ENCODE measurements at places on chromosomes 12 and 14. TPM values are rescaled to one million over a fixed set of nuclear protein-coding genes. Genes with fewer than 3 reads are reported as not detected.

The EML5 gene
- under 0.01 TPM for total RNA-seq

The KRT73 gene
- not detected for total RNA-seq

The BDKRB2 gene
- 85.5 TPM for total RNA-seq

The ZDHHC22 gene
- not detected for total RNA-seq

The CPNE6 gene
- total RNA-seq, result under 0.01 TPM

The LRRC9 gene
- total RNA-seq, result not detected

The P3H3 gene
- 83.3 TPM for total RNA-seq

The GALNT6 gene
- 10.5 TPM for total RNA-seq

The SLCO1A2 gene
- 0.29 TPM for total RNA-seq

The PEX5 gene
- total RNA-seq, result 31.1 TPM

The SIX6 gene
- not detected for total RNA-seq

The CCDC198 gene
- total RNA-seq, result not detected

The ARHGDIB gene
- 46.7 TPM for total RNA-seq

All from placental pericyte (primary cell).